NCI-H1417 (cell line): ENCODE measurements at places on chromosomes 3 and 15.

DNA sequence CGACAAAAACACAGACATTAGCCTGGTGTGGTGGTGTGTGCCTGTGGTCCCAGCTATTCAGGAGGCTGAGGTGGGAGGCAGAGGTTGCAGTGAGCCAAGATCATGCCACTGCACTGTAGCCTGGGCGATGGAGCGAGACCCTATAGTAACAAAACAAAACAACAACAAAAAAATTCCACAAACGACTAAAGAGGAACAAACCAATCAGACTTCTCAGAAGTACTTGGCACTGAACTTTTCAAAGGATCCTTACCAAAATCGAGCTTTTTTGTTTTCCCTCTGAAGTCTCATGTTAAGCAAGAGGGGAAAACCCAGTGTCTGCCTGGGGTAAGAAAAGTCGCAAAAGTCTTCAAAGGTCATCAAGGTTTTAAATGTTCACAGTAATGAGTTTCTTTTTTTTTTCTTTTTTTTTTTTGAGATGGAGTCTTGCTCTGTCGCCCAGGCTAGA, 30.1 kb upstream of the TFRC start:
- DNase-seq: no peak

- DNase-seq: no peak
Observed at GRCh38 chr3:132342183-132342582, 25.0 kb downstream of the ACP3 start.

- no peak for DNase-seq
Observed at GRCh38 chr3:23405081-23405480, 202.0 kb downstream of the UBE2E2 start.

GRCh38 chr3:119862616-119863015, 80.7 kb downstream of the NR1I2 start:
- DNase-seq: no peak

GRCh38 chr15:76343313-76343996, 6.9 kb downstream of the ISL2 start:
- no peak for DNase-seq

GRCh38 chr15:32007355-32007960, 22.9 kb upstream of the CHRNA7 start:
- peak; percentile 66 for DNase-seq

DNA sequence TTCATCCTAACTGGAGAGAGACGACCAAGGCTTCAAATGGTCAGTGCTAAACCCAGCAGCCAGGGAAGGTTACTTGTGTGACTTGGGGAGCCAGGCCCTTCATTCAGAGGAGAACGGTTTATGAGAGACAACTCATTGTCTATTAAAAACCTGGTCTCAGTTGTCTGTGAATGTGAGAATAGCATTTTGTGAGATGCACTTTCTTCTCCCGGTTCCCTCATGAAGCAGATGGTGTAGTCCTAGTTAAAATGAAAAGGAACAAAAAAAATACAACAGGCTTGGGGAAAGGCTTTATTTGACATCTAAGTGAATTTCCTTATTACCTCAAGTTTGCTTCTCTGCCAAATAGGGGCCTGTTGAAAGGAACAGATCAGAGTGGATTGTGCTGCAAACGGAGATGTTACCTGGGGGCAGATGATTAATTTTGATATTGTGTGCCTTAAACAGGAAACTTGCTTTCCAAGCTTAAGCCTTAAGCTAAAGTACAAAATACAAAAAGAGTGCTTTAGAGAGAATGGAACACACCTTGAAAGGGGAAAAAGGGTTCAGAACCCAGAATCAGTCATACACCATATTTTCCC, 202.7 kb upstream of the BHLHE40 start:
- no peak for DNase-seq

- DNase-seq: no peak
Observed at GRCh38 chr15:40344631-40345120, 3.9 kb upstream of the CCDC9B start.

- DNase-seq: no peak
Observed at GRCh38 chr3:170007031-170007663, 30.6 kb upstream of the GPR160 start.

- no peak for DNase-seq
Observed at GRCh38 chr3:134352031-134352671, 22.1 kb downstream of the AMOTL2 start.

GRCh38 chr3:188789251-188789650, 382.5 kb upstream of the TPRG1 start:
- no peak for DNase-seq

- no peak for DNase-seq
Observed at GRCh38 chr3:11653298-11654055, 9.8 kb upstream of the VGLL4 start.

- no peak for DNase-seq
Observed at GRCh38 chr15:60704129-60704528, 225.2 kb upstream of the ICE2 start.

DNA sequence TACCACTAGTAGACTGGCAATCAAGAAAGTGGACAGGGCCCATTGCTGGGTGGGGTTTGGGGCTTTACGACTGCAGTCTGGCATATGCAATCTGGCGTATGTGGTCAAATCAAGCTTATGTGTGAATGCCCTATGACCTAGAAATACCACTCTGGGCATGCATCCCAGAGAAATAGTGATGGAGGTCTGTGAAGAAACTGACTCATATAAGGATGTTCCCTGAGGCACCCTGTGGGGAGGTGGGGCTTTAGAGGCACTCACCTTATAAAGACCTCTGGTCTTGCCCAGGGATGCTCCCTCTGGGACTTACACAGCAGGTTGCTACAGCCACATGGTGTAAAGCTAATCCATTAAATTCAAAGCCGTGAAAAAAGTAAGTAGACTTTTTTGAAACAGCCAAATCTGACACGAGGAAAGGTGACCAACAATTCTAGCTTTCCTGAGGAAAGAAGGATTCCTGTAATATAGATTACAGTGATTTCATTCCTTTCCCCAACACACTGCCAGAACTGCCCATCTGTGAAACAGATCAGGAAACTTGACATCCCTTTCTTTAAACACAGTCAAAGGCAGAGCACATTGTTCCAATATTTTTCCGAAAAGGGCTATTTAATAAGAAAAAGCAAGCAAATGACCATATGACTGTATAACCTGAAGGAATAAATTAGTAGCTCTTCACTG, 13.6 kb downstream of the RARRES1 start:
- no peak for DNase-seq

GRCh38 chr3:65597226-65597951, 441.3 kb downstream of the MAGI1 start:
- DNase-seq: peak; percentile 78

DNA sequence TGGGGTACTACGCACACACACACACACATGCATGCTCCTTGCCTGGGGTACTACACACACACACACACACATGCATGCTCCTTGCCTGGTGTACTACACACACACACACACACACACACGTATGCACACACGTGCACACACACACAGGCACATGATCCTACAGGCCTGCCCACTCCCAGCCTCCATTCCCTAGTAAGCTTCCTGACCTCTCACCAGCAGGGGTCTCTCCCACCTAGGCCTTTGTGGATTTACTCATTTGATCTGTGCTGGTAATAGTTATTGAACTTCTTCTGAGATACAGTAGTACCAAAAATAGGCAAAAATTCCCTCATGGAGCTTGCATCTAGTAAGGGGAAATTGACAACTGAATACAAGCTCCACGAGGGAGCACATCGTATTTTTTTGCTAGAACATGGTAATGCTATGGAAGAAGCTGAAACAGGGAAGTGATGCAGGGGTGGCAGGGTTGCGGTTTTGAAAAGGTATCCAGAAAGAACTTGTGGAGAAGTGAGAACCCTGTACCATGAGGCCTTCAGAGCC, 19.1 kb downstream of the TTC21A start:
- peak; percentile 20 for DNase-seq

DNA sequence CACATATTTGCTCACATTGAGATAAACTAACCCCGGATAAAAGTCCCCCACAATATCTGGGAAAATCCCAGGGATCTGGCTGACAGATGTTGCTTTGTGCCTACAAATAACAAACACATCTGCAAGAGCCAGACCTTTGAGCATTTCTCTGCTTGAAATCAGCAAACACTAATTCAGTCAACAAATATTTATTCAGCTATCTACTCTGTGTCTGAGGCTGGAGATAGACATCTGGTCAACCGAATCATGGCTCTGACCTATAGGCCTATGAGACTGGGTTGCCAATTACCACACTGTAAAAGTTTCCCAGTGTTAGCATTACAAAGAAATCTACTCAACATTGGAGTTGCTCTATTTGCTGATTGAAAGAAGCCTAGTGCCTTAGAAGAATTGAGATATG, 201.1 kb upstream of the CADPS start:
- DNase-seq: no peak

GRCh38 chr3:79490165-79491028, 277.4 kb downstream of the ROBO1 start:
- DNase-seq: no peak

- DNase-seq: no peak
Observed at GRCh38 chr3:45119824-45120358, 26.3 kb downstream of the CDCP1 start.

DNA sequence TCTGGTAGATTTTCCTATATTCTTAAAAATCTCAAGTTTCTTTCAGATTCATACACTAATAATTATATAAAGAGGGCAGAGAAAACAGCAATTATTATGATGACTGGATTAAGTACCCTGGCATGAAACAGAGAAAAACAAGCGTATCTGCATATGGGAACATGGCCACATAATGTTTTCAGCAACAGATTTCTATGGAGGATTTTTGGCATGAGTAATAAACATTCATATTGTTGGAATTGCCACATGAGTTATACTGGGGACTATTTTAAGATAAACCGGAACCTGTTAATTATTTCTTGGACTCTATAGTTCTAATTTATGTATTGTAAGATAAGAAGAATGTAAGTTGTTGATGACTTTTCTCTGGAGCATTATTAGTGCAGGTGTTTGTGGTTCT, 112.7 kb downstream of the OXSM start:
- no peak for DNase-seq

DNA sequence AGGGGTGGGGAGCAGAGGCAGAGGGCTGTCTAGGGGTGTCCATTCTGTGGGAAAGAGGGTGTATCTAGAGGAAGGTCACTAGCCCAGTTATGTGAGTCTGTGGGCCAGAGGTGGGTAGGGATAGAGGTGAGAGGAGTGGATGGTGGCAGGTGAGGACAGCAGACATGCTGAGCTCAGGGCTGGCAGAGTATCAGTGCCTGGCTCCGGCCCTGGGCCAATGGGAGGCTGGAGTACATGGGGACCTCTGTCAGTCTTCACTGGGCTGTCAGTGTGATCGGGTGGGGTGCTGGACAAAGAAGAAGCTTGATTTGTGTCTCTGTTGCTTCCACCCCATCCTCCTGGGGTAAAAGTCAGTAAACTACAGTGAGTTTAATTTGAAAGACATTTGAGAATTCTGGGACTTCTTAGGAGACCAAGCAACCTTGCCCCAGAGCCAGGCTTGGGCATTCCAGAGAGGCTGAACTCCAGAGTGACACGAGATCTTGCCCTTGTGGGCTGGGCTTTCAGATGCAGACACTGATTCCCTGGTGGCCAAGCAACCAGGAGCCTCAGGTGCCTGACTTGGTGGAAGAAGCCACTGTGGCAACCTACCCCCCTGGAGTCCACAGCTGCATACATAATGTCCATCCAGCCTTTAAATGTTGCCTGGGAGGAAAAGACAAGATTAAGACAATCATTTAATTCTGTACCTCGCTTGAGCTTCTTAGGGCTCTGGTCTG, 60.7 kb downstream of the EXOG start:
- no peak for DNase-seq

GRCh38 chr3:136305879-136306278, 55.7 kb downstream of the PCCB start:
- DNase-seq: no peak

- no peak for DNase-seq
Observed at GRCh38 chr3:50591196-50591741, 20.3 kb downstream of the CISH start.

DNA sequence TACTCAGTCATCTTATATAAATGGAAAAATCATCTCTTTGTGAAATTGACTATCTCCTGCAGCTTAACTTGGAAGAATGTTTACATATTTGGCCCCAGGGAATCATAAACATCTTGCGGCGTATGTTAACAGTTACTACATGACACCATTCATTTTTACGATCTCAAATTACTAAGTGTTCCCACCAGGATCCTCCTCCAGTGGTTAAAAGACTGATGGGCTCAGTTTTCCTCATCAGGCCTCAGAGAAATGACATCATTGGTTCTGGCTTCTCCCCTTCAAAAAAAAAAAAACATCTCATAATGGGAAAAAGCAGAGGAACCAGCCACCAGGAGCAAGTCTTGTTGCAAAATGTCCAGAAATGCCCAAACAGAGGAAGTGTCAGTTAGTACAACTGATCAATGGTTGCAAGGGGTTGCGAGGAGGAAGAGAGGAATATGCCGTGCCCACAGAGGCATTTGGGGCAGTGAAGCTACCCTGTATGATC, 70.5 kb upstream of the LIPC start:
- DNase-seq: peak; percentile 73

GRCh38 chr15:42465520-42466259, 25.3 kb downstream of the ZNF106 start:
- no peak for DNase-seq

- no peak for DNase-seq
Observed at GRCh38 chr3:61141697-61142096, 109.6 kb downstream of the FHIT start.

DNA sequence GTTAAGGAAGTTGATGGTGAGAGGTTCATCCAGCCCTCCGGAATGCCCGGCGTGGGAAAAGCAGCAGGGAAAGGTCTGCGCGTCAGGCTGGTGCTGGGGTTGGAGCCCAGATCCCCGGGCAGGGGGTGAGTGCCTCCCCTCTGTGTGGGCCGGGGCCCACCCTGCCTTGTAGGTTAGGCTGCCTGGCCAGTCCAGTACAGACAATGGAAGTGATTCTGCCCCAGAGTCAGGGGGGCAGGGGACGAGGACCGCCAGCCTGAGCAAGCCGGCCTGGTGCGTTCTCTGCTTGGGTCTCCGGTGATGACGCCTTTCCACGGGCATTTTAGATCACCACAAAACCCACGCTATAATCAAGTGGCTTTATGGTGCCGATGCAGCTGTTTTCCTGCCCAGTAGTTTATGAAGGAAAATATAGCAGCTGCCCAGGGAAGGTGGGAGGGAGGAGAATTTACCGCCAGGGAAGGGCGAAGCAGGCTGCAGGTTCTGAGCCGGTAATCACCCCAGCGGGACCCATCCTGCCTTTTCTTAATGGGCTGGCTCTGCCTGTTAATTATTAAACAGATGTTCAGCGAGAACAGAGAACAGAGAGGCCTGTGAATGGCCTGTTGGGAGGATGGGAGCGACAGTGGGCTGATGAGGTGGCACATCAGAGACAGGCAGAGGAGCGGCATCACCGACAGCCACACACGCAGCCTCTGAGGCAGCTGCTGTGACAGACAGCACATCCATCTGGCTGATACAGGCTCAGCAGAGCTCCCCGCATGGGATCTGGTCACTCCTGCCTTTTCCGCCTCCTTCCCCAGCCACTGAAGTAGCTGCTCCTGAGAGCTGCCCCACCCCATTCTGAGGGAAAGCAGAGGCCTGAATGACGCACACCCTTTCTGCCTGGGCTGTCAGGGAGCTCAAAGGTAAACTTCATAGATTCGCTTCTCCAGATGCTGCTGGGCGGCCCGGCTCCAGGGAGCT, 35.2 kb downstream of the BDH1 start:
- DNase-seq: peak; percentile 85
